ENCODE measurements at places on chromosomes 16 and 17.

DNA sequence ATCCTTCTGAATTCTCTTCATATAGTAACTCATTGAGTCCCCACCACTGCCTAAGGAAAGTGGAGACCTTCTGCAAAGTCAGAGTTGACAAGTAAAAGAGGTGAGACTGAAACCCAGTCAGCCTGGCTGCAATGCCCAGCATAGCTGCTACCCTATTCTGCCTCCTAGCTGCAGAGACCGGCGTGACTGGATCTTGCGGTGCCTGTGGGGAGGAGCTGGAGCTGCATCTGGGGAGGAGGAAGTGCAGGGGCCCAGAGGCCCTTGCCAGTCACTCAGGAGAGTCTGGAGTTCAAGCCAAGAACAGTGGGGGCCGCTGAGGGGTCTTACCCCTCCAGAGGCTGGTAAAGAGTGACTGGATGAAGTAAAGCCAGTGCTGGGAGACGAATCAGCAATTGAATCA lies 35.0 kb upstream of the ZNF423 start:
- no peak for DNase-seq

DNA sequence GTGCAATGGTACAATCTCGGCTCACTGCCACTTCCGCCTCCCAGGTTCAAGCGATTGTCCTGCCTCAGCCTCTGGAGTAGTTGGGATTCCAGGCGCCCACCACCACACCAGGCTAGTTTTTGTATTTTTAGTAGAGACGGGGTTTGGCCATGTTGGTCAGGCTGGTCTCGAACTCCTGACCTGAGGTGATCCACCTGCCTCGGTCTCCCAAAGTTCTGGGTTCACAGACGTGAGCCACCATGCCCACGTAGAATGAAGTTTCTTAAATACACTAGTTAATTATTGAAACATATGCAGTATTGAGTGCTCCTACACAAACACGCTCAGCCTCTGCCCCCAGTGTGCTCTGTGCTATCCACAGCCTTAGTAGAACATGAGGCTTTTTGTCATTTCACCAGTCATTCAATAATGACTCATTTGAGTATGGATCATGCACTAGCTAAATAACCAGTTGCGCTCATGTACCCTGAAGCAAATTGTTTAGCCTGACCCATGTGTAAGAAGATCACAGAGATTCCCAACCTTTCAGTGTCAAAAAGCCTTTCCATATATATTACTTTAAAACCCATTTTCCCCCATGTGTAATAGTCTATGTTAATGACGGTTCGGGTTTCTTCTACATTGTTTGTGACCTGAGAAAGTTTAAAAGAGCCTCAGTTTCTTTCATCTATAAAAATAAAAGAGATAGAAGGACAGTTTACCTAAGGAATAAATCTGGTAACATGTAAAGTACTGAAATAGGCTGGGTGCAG lies 49.7 kb downstream of the TUBD1 start:
- no peak for DNase-seq

- DNase-seq, result no peak
These were observed 1.1 kb downstream of the ARL4D start for GRCh38 chr17:43399839-43400328.

- peak; percentile 58 for DNase-seq
These were observed 30.3 kb downstream of the CACNA1H start for GRCh38 chr16:1182950-1183907.

DNA sequence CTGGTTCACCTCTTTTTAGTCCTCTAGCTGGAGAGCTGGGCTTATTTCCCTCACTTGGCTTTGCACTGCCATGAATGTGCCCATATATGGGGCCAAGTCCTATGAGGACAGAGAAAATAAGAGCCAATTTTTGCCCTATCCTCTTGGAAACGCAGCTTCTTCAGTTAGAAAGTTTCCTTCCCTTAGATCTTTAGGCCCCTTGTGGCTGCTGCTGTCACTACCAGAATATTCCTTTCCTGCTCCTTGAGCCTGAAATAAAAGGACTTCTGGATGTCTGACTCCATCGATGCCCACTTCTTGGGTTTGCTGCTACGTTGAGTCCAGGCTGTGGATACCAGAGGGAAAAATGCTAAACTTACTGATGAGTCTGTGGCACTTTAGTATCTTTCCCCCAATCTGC lies 487.1 kb downstream of the GRIN2A start:
- no peak for DNase-seq

DNA sequence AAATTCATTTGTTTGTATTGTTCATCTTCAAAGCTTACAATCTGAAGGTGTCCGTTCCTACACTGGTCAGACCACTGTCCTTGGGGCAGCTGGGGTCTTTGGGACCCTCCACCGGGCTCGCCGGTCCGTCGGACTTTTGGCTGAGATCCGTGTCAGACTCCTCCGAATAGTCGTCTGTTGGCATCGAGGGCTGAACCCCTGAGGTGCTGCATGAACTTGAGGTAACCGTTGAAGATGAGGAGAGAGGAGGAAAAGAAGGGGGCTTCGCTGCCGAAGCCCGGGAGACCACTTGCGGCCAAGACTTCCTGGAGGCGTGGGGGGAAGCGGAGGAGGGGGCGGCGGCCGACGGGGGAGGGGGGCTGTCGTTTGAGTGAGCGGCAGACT lies 260.8 kb downstream of the ZFHX3 start:
- DNase-seq, result no peak

GRCh38 chr16:84574191-84574590 lies 43.7 kb downstream of the COTL1 start:
- no peak for DNase-seq

GRCh38 chr17:1736348-1737281 lies 6.1 kb upstream of the SERPINF2 start:
- peak; percentile 71 for DNase-seq

GRCh38 chr17:77481476-77482374 lies 341.0 kb downstream of the SEC14L1 start:
- DNase-seq, result no peak

DNA sequence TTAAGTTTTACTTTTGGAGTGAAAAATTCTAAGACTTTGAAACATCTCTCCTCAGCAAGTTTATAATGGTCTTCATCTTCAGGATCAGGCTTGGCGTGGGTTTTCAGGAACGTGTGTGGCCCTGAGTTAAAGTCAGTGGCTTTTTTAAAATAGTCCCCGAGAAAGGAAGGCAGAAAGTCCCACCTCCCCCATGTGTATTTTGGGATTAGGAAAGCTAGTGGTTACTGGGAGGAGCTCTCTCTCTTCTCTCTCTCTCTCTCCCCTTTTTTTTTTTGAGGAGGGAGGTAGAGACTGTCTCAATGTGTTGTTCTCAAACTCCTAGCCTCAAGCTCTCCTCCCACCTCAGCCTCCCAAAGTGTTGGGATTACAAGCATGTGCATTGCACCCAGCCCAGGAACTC lies 213.2 kb downstream of the IRX3 start:
- DNase-seq, result no peak

GRCh38 chr17:79532107-79532790 lies 78.6 kb downstream of the RBFOX3 start:
- DNase-seq, result no peak

DNA sequence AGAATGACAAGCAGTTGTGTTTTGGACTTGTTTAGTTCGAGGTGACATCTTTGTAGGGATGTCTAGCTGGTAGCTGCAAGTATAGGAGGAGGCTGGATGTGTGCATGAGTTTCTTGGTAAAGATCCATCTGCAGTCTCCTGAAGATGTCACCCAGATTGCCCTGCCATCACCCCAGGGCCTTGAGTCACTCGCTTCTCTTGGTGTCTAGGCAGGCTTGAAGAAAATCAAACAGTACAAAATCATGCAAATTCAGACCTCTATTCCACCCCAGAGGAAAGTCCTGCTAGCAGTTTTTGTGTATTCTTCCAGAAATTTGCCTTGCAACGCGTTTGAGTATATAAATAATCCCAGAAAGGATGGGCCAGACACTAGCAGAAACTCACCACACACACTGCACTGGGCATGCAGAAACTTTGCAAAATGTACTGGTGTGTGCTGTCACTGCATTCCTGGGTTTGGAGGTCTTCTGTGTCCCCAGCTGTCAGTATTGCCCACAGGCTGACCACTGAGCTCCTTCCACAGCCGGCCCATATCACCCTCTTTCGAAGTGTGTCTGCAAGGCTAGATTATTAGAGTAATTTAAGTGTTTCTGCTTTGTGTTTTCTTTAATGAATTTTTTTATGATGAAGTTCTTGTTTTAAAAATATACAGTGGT lies 51.5 kb downstream of the TENT4B start:
- no peak for DNase-seq

GRCh38 chr16:55000595-55000994 lies 69.9 kb downstream of the IRX5 start:
- DNase-seq, result no peak

- DNase-seq, result peak; percentile 32
These were observed 3.0 kb downstream of the TNK1 start for GRCh38 chr17:7383742-7384488.

GRCh38 chr17:28929787-28930186 lies 21.5 kb downstream of the PHF12 start:
- no peak for DNase-seq
